Activated CD8-positive, alpha-beta memory T cell treated with anti-CD3 and anti-CD28 coated beads for 4 hours (primary cell): ENCODE measurements at places on chromosomes 5 and 9.

DNA sequence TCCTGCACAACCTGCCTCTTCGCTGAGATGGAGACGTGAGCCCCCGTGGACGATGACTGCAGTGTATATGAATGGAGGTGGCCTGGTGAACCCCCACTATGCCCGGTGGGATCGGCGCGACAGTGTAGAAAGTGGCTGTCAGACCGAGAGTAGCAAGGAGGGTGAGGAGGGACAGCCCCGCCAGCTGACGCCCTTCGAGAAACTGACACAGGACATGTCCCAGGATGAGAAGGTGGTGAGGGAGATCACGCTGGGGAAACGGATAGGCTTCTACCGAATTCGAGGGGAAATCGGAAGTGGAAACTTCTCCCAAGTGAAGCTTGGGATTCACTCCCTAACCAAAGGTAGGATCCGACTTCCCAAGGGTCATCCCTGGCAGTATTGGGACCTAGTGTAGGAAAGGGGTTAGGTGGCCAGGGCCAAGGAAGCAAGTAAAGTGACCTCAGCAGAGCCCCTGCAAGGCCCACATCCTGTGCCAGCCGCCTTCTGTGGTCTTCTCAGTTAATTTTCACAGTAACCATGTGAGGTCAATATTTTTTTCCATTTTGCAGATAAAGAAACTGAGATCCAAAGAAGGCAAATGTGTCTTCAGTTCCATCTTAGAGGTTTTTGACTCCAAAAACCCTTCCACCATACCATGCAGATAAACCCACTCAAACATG lies 53.8 kb downstream of the NIM1K start:
- no peak for DNase-seq

- no peak for DNase-seq
Observed at GRCh38 chr5:9121597-9121996, 424.3 kb downstream of the SEMA5A start.

GRCh38 chr9:127293767-127294166 lies 29.2 kb downstream of the GARNL3 start:
- no peak for DNase-seq

- DNase-seq = no peak
Observed at GRCh38 chr5:127417528-127417927, 99.9 kb upstream of the PRRC1 start.

DNA sequence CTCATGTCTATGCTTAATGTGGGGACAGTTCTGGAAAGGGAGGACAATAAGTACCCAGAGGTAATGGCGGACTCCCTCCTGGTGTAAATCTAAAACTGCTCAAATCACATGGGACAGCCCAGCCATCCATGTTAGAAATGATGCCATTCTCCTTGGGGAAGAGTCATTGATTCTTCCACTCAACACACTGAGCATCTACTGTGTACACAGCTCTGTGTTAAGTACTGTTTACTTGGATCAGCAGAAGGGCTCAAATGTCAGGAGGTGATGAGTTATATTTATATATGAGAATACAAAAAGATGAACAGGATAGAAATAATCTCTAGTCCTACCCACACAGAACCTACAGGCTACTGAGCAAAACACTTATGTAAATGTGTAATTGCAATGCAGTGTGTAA lies 31.8 kb upstream of the NANS start:
- DNase-seq = no peak
